Inflammatory macrophage treated with lipopolysaccharide for 4 hours (primary cell): ENCODE measurements at places on chromosomes 12 and 14.
A peak's percentile ranks its signal among the peaks of the same experiment; 100 is the strongest.

- no peak for DNase-seq
These were observed 26.9 kb downstream of the SCARB1 start for GRCh38 chr12:124836759-124837158.

DNA sequence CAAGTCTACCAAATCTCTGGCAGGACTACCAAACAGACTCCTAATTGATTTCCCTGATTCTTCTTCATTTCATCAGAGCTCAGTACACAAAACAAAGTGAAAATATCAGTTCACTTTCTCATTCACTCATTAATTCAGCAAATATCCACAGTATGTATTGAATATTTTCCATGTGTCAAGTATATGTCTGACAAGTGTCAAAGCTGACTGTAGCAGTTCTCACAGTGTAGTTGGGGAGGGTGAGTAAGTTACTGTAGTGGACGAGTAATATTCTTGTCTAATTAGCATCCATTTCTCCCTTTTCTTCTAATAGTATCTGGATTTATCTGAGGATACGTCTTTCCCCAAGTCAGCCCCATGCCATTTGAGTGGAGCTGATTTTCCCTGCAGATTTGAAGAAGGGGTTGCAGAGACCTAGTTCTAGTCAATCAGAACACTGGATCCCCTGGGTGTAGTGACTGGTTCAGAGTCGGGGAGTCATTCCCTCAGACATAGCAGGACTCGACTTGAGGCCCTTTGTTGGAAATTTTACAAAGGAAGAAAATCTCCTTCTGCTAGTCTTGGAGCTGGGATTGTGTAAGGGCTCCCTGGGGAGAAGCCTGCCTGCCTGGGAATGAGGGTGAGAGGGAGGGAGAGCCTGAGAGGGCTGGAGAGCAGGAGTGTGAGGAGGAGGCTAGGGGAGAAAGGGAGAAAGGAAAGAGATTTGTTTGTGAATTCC is 51.4 kb downstream of the GRIP1 start:
- no peak for DNase-seq

- DNase-seq, result no peak
These were observed 1.4 kb downstream of the SYNE3 start for GRCh38 chr14:95515080-95515489.

GRCh38 chr12:60059180-60059579 is 463.4 kb downstream of the SLC16A7 start:
- no peak for DNase-seq

DNA sequence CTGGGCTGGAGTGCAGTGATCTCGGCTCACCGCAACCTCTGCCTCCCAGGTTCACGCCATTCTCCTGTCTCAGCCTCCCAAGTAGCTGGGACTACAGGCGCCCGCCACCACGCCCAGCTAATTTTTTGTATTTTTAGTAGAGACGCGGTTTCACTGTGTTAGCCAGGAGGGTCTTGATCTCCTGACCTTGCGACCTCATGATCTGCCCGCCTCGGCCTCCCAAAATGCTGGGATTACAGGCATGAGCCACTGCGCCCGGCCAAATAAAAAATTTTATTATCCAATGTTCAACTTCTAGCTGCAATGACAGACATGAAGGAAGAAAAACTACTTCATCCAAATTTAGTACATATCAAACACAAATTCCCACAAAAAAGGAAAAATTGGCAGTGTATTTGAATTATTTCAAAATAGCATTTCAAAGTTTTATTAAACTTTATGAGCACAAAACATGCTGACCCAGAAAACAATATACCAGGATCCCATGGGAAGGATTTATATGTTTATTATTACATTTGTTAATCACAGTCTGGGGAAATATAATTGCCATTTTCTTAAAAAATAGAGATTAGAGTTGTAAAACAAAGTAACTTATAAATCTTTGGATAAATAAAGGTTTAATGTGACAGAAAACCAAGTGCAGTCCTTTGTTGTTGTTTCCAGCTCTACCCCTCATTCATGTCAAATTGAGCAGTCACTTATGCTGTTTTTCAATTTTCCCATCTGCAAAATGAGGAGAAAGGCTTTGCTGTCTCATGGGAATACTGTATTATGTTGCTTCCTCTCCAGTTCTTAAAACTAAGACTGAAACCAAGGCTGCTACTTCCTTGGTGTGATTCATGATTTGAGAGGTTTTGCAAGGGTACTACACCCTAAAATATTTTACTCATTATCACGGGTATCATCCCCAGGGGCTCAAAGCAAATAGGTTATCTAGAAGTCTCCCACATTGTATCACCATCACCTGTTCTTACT is 155.2 kb upstream of the AVPR1A start:
- peak; percentile 11 for DNase-seq

- DNase-seq, result no peak
These were observed 483.0 kb downstream of the DIO2 start for GRCh38 chr14:79728331-79728730.

GRCh38 chr14:68501171-68501570 is 291.7 kb downstream of the ZFP36L1 start:
- DNase-seq, result no peak

- peak; percentile 72 for DNase-seq
These were observed 59.9 kb downstream of the MGST1 start for GRCh38 chr12:16407346-16407745.

DNA sequence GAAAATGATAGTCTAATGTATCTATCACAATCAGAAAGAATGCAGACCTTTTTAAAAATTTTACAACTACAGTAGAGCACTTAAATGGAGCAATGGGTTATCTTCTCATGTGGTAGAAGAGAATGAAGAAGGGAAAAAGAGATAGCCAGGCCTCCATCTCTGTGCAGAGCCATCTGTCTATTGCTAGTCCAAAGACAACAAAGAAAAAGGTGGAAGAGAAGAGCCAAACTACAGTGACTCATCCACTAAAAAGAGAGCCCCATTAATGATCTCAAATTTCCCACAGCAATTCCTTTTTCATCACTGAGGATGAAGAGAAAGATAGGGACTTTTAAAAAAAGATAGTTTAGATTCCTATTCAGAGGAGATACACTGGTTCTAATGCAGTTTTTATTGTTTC is 232.9 kb downstream of the ATXN7L3B start:
- DNase-seq, result no peak

DNA sequence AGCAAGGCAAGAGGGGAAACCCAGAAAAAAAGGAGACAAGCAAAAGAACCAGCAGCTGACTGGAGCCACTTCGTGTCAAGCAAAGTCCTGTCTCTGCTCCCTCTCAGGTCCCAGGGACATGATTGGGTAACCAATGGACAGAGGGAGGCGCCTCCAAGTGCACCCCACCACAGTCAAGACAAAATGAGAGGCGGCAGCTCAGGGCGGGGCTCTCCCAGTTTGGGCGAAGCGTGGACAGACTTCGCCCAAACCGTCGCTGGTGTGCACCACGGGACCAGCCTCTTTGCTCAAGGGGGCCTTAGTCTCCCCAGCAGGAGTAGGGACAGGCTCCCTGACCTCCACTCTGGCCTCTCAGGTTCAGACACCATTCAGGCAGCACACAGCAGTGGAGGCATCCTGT is 1.5 kb upstream of the BEGAIN start:
- DNase-seq, result no peak

DNA sequence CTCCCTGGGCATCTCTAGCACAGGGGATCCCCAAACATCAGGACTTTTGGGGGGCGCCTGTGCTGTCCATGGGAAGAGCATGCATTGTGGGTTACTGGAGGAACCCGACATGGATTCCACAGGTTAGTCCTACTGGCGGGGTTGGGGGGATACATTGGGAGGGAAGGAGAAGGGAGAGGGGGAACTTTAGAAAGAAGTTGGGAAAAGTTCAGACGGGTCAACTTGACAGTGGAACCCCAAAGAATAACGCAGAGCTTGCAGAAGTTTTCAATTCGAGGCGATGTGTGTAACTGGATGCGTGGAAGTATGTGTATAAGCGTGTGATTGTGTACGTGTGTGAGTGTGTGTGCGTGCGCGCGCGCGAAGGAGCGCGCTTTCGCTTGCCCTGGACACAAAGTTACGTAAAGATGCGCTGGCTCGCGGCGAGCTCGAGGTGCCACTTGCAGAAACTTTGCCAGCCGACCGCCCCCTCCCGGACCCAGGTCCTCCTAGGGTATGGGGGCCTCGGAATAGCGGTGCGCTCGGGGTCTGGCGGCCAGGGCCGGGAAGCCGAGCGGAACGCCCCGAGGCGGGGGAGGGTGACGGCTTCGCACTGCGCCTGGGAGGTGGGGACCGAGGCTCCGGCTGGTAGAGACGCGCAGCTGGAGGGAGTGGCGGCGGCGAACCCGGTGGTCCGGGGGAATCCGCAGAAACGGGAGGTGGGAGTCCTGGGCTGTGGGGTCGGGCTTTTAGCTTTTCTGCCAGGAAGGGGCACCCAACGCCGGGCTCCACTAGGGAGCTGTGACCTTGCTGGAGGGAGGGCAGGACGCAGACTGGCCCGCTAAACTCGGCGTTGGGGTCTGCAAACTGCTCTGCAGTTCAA is 669 bp downstream of the RFX4 start:
- DNase-seq, result no peak

DNA sequence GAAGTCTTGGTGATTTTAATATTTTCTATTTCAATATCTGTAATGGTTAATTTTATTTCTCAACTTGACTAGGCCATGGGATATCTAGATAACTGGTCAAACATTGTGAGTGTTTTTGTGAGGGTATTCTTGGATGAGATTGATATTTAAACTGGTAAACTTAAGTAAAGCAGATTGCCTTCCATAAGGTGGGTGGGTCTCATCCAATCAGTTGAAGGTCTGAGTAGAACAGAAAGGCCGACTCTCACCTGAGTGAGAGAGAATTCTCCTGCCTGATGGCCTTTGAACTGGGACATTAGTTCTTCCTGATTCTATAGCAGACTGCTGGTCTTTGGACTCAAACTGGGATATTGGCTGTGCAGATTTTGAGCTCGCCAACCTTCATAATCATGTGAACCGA is 36.3 kb downstream of the OTOGL start:
- no peak for DNase-seq

DNA sequence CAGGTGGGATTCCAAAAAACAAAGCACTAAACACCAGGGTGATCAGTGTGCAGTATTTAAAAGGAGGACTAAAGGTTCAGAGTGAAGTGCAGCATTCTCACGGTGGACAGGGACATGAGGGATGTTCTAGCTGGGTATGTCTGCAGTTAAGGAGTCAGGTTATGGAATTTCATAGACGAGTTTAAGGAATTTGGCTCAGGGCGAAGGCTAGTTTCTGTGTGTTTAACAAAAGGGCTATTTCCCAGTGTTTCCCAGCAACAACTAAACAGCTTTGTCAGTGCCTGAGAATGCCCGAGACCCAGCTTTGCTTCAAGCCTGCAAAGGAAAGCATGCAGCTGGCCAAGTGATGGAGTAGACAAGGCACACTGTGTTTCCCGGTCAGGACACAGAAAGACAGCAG is 7.0 kb downstream of the KRT1 start:
- DNase-seq, result no peak

GRCh38 chr14:104101086-104101621 is 15.7 kb downstream of the ASPG start:
- no peak for DNase-seq
